ENCODE measurements at places on chromosomes 4 and X.

DNA sequence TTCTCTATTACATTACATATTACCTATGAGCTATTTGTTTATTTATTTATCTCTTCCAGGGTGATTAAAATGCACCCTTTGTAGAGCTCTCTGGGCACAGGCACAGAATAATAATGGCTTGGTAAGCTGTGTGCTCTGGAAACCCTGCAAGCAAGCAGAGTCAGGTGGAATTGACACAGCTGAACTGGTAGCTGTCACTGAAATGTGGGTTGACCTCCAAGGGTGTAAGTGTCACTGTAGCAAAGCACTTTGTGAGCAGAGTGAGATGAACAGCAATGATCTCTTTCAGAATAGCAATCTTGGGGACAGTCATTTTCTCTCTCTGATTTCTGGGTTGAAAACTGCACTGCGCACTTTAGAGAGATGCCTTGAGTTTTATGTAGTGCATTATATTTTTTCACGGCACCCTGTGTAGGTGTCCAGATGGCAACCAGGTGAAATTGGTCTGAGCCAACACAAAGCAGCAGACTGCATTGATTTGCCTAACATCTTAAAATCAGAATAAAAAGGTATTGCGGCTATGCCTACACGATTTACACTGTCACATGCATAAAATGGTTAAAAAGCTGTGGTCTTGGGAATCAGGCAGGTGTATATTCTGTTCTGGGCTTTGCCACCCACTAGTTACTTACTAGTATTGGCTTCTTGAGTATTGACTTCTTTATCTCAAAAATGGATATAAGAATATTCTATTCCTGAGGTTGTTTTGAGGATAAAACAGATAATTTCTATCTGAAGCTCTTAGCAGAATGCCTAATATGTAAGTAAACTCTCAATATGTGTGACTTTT, 450.3 kb downstream of the RAPGEF2 start:
- DNase-seq, result no peak

- no peak for DNase-seq
Observed at GRCh38 chrX:30525732-30526131, 51.8 kb downstream of the TASL start.

DNA sequence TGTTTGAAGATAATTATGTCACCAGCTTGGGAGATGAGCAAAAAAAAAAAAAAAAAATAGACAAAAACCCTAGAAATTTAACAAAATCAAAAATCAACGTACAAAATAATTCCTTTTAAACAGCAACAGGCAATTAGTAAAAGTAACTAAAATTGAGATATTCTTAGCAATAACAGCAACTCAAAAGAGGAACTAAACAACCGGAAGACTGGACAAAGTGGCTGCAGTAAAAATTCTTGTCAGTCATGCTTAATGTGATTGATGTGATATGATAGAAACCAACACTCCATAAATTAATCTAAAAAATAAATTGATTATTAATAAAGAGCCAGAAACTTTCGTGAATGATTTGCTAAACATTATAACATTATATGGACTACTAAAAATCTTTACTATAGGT, 1534.6 kb upstream of the AGA start:
- DNase-seq, result no peak

- no peak for DNase-seq
Observed at GRCh38 chr4:2461246-2461960, 7.5 kb upstream of the RNF4 start.

GRCh38 chr4:18419780-18420179, 398.2 kb upstream of the LCORL start:
- DNase-seq, result no peak

DNA sequence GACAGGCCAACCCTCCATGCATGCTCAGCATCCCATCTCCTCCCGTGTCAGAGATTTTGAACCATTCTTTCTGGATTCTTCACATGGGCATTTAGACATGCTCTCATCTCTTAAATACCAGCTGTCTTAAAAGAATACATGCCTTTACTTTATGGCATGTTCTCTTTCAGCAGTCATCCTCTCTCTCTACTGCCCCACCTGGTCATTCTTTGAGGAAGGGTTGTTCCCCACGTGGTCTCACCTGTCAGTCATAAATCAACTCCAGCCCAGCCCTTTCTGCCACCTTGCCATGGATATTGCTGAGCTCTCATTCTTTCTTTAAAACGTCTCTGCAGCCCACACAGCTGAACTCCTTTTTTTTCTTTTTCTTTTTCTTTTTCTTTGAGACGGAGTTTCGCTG, 111.3 kb downstream of the ARHGAP10 start:
- DNase-seq, result no peak

- no peak for DNase-seq
Observed at GRCh38 chrX:66674506-66674905, 35.6 kb upstream of the EDA2R start.

GRCh38 chrX:24085101-24085500, 30.3 kb downstream of the EIF2S3 start:
- no peak for DNase-seq

GRCh38 chrX:1534301-1535168, 2.5 kb downstream of the P2RY8 start:
- no peak for DNase-seq

- no peak for DNase-seq
Observed at GRCh38 chr4:46211406-46211805, 87.6 kb upstream of the GABRG1 start.

- no peak for DNase-seq
Observed at GRCh38 chr4:27215220-27215826, 354.7 kb downstream of the STIM2 start.

DNA sequence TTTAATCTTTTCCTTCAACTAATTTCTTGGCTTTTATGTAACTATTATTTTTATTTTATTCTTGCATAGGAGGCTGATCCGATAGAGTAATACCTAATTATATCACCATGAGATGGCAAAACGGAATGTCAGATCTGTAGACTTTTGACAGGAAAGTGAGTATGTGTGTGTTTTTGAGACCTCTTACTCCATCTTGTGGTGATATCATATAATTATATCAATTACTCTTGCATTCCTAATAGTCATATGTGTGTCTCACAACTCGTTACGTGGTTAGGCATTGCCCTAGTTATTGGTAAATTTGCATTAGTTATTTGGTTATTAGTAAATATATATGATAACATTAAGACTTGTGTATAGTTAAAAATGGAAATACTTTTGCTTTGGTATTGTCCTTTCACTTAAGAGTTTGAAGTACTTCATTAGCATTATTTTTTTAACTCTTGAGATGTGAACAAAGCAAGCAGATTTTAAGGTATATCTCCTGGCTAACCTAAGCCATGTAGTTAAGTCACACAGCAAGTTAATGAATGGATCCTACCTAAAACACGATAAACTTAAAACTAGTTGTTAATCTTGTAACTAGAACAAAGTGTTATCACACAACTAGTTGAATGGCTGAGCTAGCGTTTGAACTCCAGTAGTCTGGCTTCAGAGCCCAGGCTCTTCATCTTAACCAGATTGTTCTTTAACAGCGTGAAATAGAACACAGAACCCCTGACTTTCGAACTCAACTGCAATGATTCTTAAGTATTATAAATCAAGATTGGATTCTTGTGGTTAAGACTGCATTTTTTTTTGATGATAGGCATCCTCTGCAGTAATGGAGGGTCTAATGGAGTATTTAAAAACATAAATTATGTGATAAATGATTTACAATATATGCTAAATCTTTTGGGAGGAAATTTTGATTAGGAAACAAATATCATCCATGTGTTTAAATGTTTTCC, 67.1 kb downstream of the PGRMC2 start:
- DNase-seq, result no peak

GRCh38 chr4:147044241-147044640, 98.6 kb upstream of the TTC29 start:
- no peak for DNase-seq

DNA sequence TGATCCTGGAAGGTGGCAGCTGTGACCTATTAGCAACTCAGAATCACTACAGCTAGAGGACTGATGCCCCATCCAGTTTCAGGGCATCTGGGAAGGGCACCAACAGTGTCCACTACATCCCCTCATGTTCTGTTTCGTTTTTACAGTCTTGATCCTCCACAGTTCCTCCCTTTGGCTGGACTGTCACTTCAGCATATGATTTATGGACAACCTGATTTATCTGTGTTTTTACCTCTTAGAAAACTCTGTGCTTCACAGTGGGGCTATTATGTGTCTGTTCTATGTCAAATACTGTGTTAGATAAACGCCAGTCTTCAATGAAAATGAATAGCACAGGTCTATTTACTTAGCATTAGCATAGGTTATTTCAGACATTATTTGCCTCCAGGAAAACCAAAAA, 63.1 kb upstream of the GRPR start:
- no peak for DNase-seq

DNA sequence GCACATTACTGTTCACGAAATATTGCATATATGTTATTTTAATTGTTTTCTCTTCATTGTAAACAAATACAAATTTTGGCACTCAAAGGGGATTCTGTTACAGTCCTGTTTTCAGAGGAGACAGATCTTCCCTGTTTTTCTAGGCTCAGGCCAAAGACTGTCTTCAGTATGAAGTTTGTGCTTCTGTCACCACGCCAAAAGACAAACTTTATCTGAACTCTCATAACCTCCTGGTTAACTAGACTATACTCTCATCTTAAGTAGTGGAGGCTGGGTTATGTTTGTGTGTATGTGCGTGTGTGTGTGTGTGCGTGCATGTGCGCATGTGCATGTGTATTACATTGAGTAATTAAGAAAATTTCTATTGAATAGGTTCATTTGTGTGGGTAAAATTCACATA, 676.8 kb upstream of the HS3ST1 start:
- no peak for DNase-seq

GRCh38 chr4:3404546-3404945, 37.2 kb upstream of the HGFAC start:
- DNase-seq, result no peak

- no peak for DNase-seq
Observed at GRCh38 chrX:8044947-8045346, 117.7 kb upstream of the PNPLA4 start.

DNA sequence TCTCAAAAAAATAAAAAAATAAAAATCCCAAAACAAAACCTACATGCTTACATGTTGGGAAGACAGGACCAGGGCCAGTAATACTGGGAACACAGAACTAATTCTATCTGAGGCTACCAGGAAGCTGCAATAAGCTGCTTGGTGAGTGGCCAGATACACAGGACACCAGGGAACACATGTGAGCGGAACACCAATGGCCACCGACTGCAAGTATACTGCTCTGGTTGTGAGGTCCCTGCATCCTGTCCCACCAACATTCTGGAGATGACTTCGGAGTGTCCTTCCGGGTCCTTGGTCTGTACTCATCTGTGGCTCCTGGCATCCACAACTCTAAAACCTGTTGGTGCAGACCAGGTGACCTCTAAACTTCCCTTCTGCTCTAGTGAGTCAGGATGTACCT, 2.7 kb downstream of the TNIP2 start:
- DNase-seq, result no peak

DNA sequence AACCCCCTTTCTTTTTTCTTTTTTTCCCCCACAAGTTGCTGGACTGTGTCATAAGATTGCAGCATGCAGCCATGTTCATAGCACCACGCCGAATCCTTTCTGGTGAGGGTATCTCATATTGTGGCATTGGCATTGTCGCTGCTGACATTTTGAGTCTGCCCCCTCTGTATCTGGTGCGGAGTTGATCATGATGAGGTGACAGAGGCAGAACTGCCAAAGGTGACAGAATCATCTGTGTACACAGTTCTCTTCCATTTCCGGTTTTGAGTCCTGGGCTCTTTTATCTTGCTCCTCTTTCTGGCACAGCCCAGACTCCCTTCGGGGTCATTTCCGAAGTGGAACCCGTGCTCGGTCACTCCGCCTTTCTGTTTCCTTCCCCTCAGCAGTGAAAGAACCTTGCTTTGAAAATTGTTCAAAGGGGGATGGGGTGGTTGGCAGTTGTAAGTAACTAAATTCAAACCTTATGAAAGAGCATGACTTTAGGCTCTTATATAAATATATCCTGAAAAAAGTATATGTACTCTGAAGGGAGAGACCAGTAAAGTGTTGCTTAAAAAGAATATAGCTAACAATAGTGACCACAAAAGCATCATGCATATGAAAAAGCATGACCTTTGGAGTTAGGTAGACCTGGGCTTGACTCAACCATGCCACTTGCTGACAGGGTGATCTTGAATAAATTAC, 55.0 kb upstream of the BMP2K start:
- no peak for DNase-seq

- no peak for DNase-seq
Observed at GRCh38 chrX:78595901-78596502, 63.1 kb downstream of the RTL3 start.

DNA sequence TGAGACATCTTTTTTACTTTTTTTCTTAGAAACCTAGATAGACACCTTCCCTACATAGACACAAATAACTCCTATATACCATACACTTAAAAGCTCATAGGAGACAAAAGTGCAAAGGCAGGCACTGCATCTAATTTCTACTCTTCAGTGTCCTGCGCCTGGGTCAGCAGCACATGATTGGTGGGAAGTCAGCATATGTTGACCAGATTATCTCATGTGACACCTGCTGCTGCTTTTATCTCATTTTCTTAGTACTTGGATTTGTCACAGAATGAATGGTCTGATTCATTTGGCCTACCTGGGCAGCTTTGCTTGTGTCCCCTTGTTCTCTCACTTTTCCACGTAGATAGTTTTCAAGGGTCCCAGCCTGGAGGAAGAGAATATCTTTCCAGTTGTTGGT, 24.9 kb upstream of the LNX1 start:
- DNase-seq, result no peak

- no peak for DNase-seq
Observed at GRCh38 chr4:107799669-107800450, 24.9 kb upstream of the SGMS2 start.

DNA sequence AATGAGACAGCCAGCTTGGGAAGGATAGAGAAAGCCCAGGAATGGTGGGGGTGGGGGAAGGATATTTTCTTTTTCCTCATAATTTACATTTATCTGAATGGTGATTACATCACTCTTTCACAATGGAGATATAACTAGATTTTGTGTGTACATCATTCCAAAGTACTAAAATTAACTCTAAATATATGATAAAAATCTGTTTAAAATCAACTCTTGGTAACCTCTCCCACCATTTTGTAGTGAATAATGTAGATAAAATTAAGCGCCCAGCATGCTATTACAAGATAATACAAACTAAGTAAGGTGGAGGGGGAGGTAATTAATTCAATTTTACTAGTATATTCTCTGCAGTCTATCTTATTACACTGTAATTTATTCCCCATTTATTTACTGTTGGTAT, 78.9 kb downstream of the NCAPG start:
- DNase-seq, result no peak
